Right renal pelvis (tissue), 4 donors: ENCODE measurements at places on chromosomes 3 and 15.
A peak's percentile ranks its signal among the peaks of the same experiment; 100 is the strongest.

DNA sequence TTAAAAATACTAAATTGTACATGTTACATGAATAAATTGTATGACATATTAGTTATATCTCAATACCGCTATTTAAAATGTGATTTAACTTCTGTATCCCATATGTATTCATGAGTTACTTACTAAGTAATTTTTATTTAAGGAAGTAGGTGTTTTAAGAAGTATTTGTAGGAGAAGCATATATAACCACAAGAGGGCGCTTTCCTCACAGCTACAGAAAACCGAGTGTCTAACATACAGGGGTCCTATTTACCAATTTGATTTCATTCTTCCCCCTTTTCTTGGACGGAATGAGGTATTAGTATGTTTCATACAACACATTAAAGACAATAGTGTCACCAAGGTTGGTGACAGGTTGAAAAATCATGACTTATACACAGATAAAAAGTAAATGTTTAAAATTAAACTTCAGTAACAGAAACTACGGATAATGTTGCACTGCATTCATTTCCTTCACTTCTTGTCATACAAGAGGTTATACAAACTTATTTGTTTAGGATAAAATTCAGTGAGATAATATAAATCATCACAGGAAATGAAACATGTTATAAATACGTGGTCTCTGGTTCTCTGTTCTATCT is 253.6 kb downstream of the MAGI1 start:
- DNase-seq = no peak

- no peak for DNase-seq
These were observed 182.0 kb upstream of the RGMA start for GRCh38 chr15:93270937-93271467.

- DNase-seq = no peak
These were observed 485.2 kb upstream of the PROK2 start for GRCh38 chr3:72270072-72270681.

- DNase-seq = no peak
These were observed 89.3 kb downstream of the LRIG1 start for GRCh38 chr3:66411474-66411873.

- no peak for DNase-seq
These were observed 514.1 kb upstream of the CFAP20DC start for GRCh38 chr3:59563966-59564365.

DNA sequence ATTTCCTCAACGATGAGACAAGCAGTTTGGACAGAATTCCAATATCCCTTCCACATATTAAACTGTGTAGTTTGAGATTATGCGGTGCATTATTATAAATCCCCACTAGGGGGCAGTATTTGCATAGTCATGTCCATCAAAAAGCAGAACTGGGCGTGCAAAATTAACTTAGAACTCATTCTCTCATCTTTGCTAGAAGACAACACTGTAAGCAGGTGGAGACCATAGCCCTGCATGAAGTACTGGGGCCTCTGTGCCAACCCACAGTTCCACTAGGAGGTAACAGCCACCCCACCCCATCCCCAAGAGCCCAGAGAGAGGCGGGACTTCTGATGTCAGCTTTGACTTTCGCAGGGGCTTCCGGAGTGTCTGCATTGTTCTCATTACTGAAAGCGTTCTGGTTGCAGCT is 106.6 kb upstream of the TMC3 start:
- DNase-seq = peak; percentile 48
